ENCODE measurements at places on chromosomes 1 and 21.

GRCh38 chr1:43530483-43531106, at the start of gene PTPRF:
TSS of gene PTPRF (plus strand) at chr1:43530883. CDS start at chr1:43545076, 14,193 bp downstream.
- H3K4me1 ChIP-seq: peaks cover 14% of the 10 kb centered on the region
- peaks cover 47% of the 10 kb centered on the region for H3K27me3 ChIP-seq
- H3K4me3 ChIP-seq: peak within 1 kb of the TSS; percentile 88
- DNase-seq: peak; percentile 11

DNA sequence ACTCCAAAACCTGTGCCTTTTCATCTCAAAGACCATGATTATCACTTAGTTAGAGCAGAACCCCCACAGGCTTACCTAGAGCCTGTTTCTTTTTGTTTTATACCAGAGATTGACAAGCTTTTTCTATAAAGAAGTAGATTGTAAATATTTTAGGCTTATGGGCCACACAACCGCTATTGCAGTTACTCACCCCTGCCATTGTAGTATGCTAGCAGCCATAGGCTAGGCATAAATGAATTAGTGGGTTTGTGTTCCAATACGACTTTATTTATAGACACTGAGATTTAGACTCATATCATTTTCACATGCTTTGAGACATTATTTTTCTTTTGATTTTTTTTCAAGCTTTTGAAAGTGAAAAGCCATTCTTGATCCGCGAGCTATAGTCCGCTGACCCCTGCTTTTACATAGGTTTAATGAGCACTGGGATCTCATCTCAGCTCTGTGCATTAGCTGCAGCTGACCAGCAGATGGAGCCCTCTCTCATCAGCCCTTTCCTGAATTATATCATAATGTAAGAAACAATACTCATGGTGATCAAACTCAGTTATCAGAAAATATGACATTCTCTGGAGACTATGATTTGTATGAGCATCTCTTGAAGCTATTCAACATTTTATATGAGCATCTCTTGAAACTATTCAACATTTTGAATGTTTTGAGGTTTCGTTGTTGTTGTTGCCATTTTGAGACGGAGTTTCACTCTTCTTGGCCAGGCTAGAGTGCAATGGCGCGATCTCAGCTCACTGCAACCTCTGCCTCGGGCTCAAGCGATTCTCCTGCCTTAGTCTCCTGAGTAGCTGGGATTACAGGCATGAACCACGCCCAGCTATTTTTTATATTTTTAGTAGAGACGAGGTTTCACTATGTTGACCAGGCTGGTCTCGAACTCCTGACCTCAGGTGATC, 111.9 kb upstream of the L1TD1 start:
- H3K4me1 ChIP-seq: no peaks in the 10 kb centered on the region
- no peaks in the 10 kb centered on the region for H3K27me3 ChIP-seq
- peak; percentile 6 for DNase-seq
- H3K36me3 ChIP-seq: peaks cover 28% of the 10 kb centered on the region

DNA sequence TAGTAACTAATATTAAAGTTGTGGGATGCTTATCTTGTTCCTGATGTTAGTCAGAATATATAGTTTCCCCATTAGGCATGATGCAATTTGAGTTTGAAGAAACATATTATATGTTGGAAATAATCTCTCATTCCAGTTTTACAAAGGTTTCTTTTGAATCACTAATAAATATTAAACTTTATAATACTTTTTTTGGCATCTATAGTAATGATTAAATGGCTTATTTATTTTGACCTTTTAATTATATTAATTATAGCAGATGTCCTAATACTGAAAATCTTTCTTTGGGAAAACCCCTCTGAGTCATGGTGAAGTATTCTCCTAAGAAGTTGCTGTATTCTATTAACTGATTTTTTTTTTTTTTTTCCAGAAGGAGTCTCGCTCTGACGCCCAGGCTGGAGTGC, 28.5 kb upstream of the PTGS2 start:
- no peak overlapping the region for H3K4me3 ChIP-seq
- no peak overlapping the region for H3K27ac ChIP-seq
- no peaks in the 10 kb centered on the region for H3K4me1 ChIP-seq
- no peaks in the 10 kb centered on the region for H3K27me3 ChIP-seq
- H3K36me3 ChIP-seq: no peaks in the 10 kb centered on the region

DNA sequence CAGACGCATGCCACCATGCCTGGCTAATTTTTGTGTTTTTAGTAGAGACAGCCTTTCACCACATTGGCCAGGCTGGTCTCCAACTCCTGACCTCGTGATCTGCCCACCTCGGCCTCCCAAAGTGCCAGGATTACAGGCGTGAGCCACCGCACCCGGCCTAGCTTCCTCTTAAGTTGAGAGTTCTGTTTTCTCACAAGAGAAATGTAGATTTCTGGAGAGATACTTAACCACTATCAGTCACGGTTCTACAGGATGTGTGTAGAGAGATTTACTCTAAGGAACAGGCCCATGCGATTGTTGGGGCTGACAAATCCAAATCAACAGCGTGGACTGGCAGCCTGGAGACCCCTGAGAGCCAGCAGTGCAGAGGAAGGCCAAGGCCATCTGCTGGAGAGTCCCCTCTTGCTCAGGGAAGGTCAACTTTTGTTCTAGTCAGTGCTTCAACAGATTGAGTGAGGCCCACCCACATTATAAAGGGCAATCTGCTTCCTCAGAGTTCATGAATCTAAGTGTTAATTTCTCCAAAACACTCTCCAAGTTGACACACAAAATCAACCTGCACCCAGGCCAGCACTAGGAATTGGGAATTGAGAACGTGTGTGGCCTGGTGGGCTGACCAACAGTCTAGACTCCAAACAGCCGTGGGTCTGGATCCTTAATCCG, 38.7 kb downstream of the CHAF1B start:
- H3K36me3 ChIP-seq: peaks cover 3% of the 10 kb centered on the region
- DNase-seq: no peak
- no peak overlapping the region for H3K4me3 ChIP-seq

- peaks cover 3% of the 10 kb centered on the region for H3K4me1 ChIP-seq
- H3K4me3 ChIP-seq: no peak overlapping the region
- H3K36me3 ChIP-seq: peaks cover 3% of the 10 kb centered on the region
- peaks cover 14% of the 10 kb centered on the region for H3K27me3 ChIP-seq
- no peak for DNase-seq
- no peak overlapping the region for H3K27ac ChIP-seq
Measured at GRCh38 chr1:108847494-108847893, 9.4 kb downstream of the AKNAD1 start.

GRCh38 chr1:247435030-247435758, 19.2 kb downstream of the NLRP3 start:
- peaks cover 6% of the 10 kb centered on the region for H3K4me1 ChIP-seq
- no peak overlapping the region for H3K27ac ChIP-seq
- H3K27me3 ChIP-seq: no peaks in the 10 kb centered on the region
- no peak for DNase-seq
- H3K4me3 ChIP-seq: no peak overlapping the region
- peaks cover 21% of the 10 kb centered on the region for H3K36me3 ChIP-seq

DNA sequence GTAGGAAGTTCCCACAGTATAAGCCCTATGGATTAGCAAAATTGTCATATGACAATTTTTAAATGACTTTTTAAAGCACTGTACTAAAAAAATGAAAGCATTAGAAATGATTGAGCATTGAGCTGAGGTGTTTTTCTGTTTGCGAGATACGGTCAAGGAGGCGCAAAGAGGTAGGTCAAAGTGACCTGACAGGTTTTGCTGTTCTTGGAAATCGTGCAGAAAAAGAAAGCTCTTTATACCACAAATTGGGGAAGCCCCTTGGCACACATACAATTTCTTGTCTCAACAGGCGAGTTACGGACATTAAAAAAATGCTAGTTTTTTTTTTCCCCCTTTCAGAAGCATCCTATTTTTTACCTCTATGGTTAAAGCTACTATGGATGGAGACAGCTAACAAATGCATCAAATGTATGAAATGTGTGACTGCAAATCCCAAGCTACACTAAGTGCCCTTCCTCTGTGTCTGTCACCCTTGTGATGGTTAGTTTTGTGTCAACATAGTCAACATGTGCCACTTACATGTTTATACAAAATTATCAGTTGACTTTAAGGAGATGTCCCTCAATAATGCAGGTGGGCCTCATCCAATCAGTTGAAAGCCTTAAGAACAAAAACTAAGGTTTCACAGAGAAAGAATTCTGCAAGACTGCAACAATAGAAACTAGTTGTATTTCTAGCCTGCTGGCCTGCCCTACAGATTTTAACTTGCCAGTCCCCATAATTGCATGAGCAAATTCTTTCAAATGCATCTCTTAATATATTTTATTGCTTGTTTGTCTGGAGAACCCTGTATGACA, 29.3 kb downstream of the CRYZ start:
- H3K27ac ChIP-seq: no peak overlapping the region
- no peaks in the 10 kb centered on the region for H3K27me3 ChIP-seq
- no peak overlapping the region for H3K4me3 ChIP-seq
- no peaks in the 10 kb centered on the region for H3K4me1 ChIP-seq
- no peak for DNase-seq
- H3K36me3 ChIP-seq: peaks cover 35% of the 10 kb centered on the region

- H3K4me1 ChIP-seq: no peaks in the 10 kb centered on the region
- DNase-seq: no peak
- no peak overlapping the region for H3K4me3 ChIP-seq
- no peaks in the 10 kb centered on the region for H3K36me3 ChIP-seq
- no peak overlapping the region for H3K27ac ChIP-seq
- H3K27me3 ChIP-seq: no peaks in the 10 kb centered on the region
Measured at GRCh38 chr1:156538711-156539440, 33.5 kb downstream of the IQGAP3 start.

GRCh38 chr1:20265250-20265649, 25.4 kb upstream of the VWA5B1 start:
- H3K36me3 ChIP-seq: no peaks in the 10 kb centered on the region
- H3K27ac ChIP-seq: no peak overlapping the region
- peaks cover 28% of the 10 kb centered on the region for H3K27me3 ChIP-seq
- no peak for DNase-seq
- no peak overlapping the region for H3K4me3 ChIP-seq

DNA sequence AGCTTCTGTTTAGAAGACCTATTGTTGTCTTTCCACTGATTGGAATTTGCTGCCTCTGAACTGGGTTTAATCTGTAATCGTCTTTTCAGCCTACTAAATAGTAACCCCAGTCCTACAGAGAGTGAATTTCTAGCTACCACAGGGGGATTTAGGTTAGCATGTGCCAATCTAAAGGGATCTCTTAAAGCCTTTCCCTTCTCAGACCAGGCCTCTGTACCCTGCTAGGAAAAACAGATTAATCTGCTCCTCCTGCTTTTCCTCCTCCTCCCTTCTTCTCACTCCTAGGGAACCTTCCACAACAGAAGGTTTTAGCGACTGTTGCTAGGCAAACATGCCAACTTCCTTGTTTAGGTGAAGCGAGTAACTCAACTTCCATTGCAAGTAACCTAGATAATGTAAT, 1.3 kb upstream of the RC3H1 start:
- no peaks in the 10 kb centered on the region for H3K27me3 ChIP-seq
- peaks cover 23% of the 10 kb centered on the region for H3K36me3 ChIP-seq
- peaks cover 38% of the 10 kb centered on the region for H3K4me1 ChIP-seq
- H3K4me3 ChIP-seq: peak overlapping the region; percentile 91
- DNase-seq: no peak

- H3K27ac ChIP-seq: peak overlapping the region; percentile 71
- H3K4me1 ChIP-seq: peaks cover 9% of the 10 kb centered on the region
- H3K27me3 ChIP-seq: no peaks in the 10 kb centered on the region
Measured at GRCh38 chr1:198265073-198265661, 108.4 kb downstream of the NEK7 start.

GRCh38 chr1:152479792-152480595, 30.6 kb upstream of the LCE5A start:
- no peaks in the 10 kb centered on the region for H3K27me3 ChIP-seq
- H3K36me3 ChIP-seq: peaks cover 3% of the 10 kb centered on the region
- peaks cover 6% of the 10 kb centered on the region for H3K4me1 ChIP-seq
- H3K27ac ChIP-seq: peak overlapping the region; percentile 23
- H3K4me3 ChIP-seq: peak overlapping the region; percentile 42

GRCh38 chr1:50343323-50343722, 79.9 kb downstream of the DMRTA2 start:
- H3K4me1 ChIP-seq: no peaks in the 10 kb centered on the region
- peaks cover 59% of the 10 kb centered on the region for H3K27me3 ChIP-seq
- DNase-seq: no peak
- H3K27ac ChIP-seq: no peak overlapping the region
- H3K36me3 ChIP-seq: no peaks in the 10 kb centered on the region
- no peak overlapping the region for H3K4me3 ChIP-seq

DNA sequence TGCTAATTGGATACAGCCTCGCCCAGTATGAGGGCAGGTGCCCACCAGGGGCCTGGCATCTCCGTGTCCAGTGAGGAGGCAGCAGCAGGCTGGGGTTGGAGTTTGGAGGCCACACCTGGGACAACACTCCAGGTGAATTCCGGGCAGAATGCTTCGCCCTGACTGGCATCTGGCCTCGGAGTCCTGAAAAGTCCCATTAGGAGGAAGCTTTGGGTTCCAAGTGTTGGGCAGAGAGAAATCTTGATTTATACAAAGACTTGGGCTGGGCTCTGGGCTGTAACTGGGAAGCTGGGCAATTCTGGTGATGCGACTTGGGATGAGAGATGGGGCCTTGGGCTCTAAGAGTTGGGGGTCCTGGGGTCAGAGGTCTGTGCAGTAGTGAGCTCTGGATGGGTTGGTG, 48.1 kb upstream of the CSF3R start:
- peaks cover 74% of the 10 kb centered on the region for H3K27me3 ChIP-seq
- H3K4me1 ChIP-seq: no peaks in the 10 kb centered on the region
- no peak overlapping the region for H3K4me3 ChIP-seq

DNA sequence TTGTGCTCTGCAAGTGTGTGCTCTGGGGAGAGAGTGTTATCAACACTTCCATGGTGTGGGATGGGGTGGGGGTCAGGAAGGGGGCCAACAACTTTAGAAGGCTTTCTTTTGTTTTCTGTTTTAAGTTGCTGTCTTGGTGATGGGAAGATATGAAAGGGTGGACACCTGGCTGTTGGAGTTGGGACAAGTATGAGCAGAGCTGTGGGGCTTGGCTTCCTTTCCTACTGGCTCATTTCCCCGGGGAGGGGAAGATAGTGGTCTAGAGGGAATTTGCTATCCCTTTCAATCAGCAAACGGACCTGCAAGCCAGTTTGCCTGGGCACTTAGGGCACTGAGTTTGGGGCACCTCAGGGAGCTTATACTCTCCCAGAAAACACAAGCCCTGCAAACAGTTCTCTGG, 19.2 kb downstream of the IER5 start:
- H3K27ac ChIP-seq: peak overlapping the region; percentile 36
- H3K36me3 ChIP-seq: peaks cover 20% of the 10 kb centered on the region
- DNase-seq: no peak
- no peak overlapping the region for H3K4me3 ChIP-seq
- peaks cover 5% of the 10 kb centered on the region for H3K27me3 ChIP-seq

GRCh38 chr1:13782634-13783360, 82.8 kb downstream of the PRDM2 start:
- H3K4me3 ChIP-seq: peak overlapping the region; percentile 41
- H3K4me1 ChIP-seq: peaks cover 30% of the 10 kb centered on the region
- no peak for DNase-seq
- no peaks in the 10 kb centered on the region for H3K27me3 ChIP-seq

- H3K4me1 ChIP-seq: no peaks in the 10 kb centered on the region
- no peak for DNase-seq
- no peak overlapping the region for H3K27ac ChIP-seq
- H3K4me3 ChIP-seq: no peak overlapping the region
- H3K27me3 ChIP-seq: no peaks in the 10 kb centered on the region
- no peaks in the 10 kb centered on the region for H3K36me3 ChIP-seq
Measured at GRCh38 chr1:83769072-83769471, 229.9 kb downstream of the TTLL7 start.

Measured in effector memory CD8-positive, alpha-beta T cell (primary cell).